Activated naive CD8-positive, alpha-beta T cell treated with anti-CD3 and anti-CD28 coated beads for 36 hours (primary cell): ENCODE measurements at places on chromosomes 11 and 22.
A peak's percentile ranks its signal among the peaks of the same experiment; 100 is the strongest.

- peak; percentile 8 for DNase-seq
These were observed 585.4 kb downstream of the SOX6 start for GRCh38 chr11:15770798-15771414.

- no peak for DNase-seq
These were observed 120.5 kb upstream of the FGF3 start for GRCh38 chr11:69939551-69940245.

DNA sequence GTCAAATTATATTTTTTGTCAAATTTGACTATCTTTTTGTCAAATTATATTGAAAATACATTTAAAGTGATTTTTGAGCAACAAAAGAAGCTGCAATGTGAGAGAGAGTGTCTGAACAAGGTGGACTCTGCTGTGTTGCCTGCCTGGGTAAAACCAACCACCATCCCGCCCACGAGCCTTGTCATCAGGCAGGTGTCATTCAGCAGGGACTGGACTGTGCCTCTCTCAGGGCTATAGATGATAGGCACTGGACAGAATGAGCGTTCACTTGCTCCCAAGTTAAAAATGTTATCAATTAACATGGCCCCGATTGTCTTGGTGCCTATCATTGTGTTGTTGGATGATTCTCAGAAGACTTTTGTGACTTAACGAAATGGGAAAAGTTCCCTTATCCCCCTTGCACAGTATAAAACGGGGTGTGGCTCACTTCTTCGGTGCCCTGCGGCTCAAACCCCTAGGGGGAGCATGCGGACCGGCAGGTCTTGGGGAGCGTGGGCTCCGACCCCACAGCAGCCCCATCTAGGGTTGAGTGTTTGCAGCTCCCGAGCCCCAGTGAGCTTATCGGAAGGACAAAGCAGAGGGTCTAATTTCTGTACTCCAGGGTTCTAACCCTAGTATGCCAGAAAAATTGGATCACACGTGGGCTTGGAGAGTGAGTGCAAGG is 1.7 kb downstream of the APOL5 start:
- no peak for DNase-seq

DNA sequence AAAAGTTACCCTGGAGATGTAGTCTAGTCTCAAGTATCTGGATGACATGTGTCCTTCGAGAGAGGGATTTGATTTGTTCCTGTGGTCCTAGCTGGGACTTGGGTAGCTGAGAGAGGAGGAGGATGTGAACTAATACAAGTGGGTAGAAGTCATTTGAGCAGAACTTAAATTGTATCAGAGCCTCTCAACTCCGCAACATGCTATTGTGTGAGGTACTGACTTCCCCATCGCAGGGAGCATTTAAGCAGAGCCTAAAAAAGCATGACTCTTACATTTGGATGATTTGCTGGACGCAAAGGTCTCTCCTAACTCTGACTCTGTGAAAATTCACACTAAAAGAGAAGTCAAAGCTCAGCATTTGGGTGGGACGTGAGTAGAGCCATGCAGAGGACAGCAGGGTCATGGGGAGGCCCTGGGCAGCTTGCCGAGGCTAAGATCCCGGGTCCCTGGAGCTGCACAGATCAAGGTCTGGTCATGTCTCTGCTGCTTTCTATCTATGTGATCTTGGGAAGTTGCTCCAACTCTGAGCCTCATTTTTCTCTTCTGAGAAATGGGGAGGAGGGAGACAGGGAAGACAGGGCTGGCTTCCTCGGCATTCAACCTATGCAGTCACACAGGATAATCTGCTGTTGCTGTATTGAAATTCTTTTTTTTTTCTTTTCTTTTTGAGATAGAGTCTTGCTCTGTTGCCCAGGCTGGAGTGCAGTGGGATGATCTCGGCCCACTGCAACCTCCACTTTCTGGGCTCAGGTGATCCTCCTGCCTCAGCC is 44.9 kb downstream of the CD82 start:
- DNase-seq: no peak

DNA sequence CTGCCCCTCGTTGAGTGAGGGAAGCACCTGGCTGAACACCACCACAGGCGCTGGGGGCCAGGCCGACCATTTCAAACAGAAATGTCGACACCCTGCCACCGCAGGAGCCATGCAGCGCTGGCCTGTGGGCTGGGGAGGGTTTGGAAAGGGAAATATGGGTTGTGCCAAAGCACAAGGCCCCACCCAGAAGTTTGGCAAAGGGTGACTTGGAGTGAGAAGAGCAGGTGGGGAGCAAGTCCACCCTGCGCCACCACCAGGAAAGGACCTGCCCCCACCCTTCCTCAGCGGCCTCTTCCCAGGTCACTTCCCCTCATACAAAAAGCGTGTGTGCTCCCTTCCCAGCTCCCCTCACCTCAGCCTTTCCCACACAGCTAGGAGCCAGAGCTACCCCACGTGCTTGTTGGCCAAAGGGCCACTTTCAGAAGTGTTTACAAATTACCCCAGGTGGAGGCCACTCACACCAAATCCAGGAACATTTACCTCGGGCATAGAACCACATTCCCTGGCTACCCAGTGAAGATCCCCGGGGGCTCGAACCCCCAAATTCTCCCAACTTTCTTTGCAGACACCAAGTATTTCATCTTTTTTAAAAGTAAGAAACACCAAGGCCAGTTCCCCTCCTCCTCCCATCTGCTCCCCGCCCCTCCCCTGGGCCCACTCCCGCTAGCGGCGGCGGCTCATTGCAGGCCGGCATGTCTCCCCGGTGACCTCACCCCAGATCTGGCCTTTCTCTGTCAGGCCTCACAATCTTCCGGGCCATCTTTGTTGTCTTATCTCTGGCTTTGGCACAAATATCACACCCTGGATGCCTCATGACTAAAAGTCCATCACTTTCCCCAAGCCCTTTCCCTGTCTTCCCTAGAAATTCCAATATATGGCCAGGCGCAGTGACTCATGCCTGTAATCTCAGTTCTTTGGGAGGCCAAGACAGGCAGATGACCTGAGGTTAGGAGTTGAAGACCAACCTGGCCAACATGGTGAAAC is 20.5 kb upstream of the SCGB1A1 start:
- no peak for DNase-seq

DNA sequence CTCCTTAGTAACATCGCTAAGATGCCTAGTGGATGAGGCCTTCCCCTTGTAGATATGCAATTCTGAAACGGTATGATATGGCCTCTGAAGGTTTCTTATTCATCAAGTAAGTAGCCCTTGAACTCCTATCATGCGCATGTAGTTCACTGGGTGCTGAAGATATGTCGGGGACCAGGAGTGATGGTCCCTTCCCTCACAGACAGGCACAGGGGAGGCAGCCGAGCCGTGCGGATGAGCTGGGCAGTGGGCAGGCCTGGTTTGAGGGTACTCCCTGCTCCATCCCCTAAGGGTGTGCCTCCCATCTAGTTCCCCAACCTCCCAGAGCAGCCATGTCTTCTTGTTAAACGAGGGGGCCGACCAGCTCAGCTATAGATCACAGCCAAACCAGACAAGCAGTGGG is 40.1 kb downstream of the TP53I11 start:
- no peak for DNase-seq

DNA sequence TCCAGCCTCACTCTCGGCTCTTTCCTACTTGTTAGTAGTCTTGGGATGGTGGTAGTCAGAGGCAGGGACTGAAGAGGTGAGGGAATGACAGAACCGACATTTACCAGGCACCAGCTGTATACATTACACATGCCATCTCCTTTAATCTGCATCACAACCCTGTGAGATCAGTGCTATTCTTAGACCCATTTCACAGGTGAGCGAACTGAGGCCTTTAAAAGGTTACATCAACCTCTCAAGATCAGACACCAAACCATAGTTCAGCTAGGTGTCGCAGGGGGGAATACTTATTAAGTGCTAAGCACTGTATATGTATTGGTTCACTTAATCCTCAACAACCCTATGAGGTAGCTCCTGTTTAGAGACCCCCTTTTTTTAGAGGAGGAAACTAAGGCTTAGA is 5.6 kb downstream of the PLA2G3 start:
- DNase-seq: no peak

- peak; percentile 14 for DNase-seq
These were observed 19.2 kb upstream of the OR56A3 start for GRCh38 chr11:5922749-5923426.

DNA sequence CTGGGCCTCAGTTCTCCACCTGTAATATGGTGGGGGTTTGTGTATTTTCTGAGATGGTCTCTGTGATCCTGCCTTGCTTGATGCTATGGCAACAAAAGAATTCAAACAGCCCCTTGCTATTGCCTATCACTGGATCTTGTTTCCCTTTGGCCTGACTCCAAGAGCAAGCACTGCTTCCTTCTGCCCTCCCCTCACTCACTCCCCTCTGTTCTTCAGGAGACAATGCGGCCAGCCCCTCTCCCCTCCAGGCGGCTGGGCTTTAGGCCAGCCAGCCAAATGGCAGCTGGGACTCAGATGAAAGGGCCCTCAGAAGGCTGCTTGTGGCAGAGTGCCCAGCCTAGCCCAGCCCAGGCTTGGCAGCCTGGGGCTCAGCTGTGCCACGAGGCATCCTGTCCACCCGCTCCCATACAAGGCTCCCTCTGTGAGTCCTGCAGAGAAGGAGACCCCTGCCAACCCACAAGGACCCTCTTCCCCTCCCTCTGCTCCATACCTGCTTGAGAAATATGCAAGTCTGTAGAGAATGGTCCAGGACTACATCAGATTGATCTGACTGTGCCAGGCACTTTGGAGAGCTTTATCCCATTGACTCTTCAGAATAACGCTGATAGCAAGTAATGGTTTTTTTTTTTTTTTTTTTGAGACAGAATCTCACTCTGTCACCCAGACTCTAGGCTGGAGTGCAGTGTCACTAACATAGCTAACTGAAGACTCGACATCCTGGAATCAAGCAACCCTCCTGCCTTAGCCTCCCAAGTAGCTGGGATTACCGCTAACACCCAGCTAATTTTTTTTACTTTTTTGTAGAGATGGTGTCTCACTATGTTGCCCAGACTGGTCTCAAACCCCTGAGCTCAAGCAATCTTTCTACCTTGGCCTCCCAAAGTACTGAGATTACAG is 7.6 kb upstream of the KCTD14 start:
- no peak for DNase-seq

GRCh38 chr11:126391970-126392632 is 36.6 kb downstream of the ST3GAL4 start:
- DNase-seq: no peak

DNA sequence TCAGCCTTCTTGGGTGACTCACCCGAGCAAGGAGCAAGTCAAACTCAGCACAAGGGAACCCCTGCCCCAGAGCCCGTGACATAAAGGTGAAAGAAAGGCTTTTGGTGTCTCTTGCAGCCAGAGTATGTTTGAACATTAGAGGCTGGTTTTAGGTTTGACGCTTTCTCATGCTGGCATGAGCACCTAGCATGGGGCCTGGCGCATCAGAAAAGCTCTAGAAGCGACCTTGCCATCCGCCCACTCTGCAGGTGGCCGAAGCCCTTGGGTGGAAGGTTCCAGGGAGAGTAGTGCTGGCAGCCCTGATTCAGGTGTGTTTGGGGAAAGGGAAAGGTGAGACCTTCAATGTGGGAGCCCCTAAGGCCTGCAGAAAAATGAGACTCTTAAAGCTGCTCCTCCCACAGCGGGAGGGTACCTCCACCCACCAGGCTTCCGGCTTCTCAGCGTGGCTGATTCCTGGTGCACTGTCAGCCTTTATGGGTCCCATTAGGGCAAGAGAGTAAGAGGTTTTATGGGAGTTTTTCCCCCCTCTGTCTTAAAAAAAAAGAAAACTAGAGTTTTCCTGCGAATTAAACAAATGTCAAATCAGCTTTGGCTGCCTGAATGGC is 88.4 kb downstream of the GRIK4 start:
- DNase-seq: no peak

DNA sequence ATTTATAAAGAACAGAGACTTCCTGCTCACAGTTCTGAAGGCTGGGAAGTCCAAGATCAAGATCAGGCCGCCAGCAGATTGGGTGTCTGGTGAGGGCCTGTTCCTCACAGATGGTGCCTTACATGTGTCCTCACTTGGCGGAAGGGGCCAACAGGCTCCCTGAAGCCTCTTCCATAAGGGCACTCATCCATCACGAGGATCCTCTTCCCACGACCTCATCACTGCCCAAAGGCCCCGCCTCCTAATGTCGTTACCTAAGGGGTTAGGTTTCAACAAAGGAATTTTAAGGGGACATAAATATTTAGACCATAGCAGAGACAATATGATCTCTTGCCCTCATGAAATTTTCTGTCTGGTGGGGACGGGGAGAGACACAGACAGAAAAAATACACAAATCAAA is 18.6 kb downstream of the TP53AIP1 start:
- no peak for DNase-seq

DNA sequence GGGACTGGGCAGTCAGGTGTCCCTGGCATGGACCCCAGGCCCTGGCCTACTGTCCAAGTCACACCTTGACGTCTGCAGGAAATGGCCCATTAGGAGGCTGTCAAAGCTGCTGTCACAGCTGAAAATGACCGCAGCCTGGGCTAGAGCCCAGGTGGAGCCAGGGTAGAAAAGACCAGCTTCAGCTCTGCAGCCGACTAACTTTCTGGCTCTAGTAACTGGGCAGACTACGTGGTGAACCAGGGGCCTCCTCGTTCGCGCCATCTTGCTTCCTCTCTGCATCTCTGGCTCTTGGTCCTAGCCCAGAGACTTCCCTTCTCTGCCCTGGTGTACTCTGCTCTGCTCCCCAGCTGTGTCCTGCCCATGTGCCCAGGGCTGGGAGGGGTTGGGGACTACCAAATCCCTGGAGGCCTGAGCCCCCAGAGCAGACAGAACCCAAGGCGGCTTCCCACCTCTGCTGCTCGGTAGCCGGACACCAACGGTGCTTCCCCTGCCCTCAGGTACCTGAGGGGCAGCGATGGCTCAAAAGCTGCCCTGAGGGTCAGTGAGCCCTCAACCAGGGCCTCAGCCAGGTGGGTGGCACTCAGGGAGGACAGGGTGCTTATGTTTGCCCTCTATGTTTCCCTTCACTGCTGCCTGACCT is 19.7 kb downstream of the SART1 start:
- DNase-seq: no peak

GRCh38 chr11:132674151-132674550 is 858.1 kb downstream of the OPCML start:
- DNase-seq: no peak

- no peak for DNase-seq
These were observed 37.3 kb upstream of the XBP1 start for GRCh38 chr22:28837640-28838039.

GRCh38 chr11:35982061-35982460 is 38.2 kb downstream of the LDLRAD3 start:
- no peak for DNase-seq

DNA sequence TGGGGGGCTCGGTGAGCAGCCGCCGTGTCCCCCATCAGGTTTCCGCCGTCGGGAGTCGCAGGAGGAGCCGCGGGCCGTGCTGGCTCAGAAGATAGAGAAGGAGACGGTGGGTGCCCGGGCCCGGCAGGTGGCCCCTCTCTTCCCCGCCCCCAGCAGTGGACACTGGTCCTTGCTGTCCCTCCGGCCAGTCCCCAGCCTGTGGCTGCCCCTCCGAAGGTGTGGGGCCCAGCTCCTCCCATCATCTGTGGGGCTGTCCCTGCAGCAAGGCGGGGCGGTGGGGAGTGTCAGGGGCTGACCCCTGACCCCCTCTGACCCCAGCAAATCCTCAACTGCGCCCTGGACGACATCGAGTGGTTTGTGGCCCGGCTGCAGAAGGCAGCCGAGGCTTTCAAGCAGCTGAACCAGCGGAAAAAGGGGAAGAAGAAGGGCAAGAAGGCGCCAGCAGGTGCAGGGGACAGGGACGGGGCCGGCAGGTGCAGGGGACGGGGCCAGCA is 15.3 kb downstream of the EPS8L2 start:
- DNase-seq: no peak
